ENCODE measurements at places on chromosomes 12 and 14.

GRCh38 chr14:71628433-71628832, 303.8 kb upstream of the RGS6 start:
- no peak for DNase-seq

- DNase-seq: no peak
Observed at GRCh38 chr12:43893670-43894069, 57.8 kb downstream of the TMEM117 start.

DNA sequence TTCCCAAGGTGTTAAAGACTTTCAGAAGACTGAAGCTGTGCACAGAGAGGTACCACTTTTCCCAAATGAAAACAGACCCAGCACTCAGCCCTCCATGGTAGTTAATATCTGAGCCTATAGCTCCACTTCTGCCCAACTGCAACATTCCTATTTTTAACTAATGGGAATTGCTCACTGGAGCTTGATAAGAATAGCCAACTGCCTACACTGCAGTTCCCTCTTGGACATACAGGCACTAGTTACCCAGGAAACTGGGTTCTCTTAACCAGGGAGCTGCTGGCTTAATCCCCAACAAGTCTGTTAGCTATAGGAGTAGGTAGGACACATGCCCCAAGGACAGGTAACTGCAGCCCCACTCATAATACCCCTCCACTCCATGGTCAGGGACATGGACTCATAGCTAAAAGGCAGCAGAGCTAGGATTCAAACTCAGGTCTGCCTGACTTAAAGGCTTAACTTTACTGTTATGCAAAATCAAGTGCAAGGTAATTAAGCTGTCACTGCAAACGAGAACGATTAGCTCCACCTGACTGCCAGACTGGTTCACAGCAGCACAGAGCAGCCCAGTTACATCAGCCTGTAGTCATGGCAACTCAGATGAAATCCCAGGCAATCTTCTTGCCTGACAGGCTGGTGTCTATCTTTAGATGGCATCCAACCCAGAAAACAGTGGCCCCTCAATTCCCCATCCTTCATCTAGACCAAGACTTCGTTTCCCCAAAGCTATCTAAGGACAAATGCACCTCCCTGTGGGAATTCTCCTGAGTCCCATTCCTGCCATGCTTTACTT, 77.1 kb upstream of the ACTN1 start:
- DNase-seq: peak; percentile 70

- no peak for DNase-seq
Observed at GRCh38 chr12:53807322-53807860, 55.6 kb upstream of the CISTR start.

GRCh38 chr12:40681148-40681547, 11.1 kb upstream of the CNTN1 start:
- DNase-seq: no peak

- no peak for DNase-seq
Observed at GRCh38 chr12:26229910-26230309, 34.5 kb downstream of the SSPN start.

DNA sequence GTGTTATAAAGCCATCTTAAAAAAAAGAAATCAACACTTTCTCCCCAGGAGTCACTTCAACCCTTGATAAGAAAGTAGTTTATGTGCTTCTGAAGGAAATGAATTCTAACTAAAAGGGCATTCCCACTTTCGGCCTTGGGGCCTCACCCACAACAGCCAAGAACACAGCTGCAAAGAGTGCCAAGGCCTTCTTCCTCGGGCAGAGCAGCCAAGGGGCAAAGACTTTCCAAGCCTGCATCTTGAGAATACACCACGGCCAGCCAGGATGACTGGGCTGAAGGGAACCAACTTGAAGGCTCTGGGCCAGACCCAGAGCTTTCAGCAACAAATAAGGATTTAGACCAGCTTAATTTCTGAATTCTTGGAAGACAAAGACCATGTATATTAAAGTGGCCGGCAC, 60.4 kb upstream of the FOXN3 start:
- no peak for DNase-seq

DNA sequence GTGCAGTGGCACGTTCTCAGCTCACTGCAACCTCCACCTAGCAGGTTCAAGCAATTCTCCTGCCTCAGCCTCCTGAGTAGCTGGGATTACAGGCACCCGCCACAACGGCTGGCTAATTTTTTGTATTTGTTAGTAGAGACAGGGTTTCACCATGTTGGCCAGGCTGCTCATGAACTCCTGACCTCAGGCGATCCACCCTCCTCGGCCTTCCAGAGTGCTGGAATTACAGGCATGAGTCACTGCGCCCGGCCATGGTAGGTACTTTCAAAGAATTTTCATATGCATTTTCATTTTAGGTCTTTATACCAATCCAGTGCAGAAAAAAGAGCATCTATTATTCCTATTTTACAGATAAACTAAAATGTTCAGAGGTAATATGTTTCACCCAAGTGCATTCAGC, 411.3 kb upstream of the USP15 start:
- no peak for DNase-seq

- DNase-seq: no peak
Observed at GRCh38 chr12:26939953-26940352, 1.7 kb downstream of the FGFR1OP2 start.

DNA sequence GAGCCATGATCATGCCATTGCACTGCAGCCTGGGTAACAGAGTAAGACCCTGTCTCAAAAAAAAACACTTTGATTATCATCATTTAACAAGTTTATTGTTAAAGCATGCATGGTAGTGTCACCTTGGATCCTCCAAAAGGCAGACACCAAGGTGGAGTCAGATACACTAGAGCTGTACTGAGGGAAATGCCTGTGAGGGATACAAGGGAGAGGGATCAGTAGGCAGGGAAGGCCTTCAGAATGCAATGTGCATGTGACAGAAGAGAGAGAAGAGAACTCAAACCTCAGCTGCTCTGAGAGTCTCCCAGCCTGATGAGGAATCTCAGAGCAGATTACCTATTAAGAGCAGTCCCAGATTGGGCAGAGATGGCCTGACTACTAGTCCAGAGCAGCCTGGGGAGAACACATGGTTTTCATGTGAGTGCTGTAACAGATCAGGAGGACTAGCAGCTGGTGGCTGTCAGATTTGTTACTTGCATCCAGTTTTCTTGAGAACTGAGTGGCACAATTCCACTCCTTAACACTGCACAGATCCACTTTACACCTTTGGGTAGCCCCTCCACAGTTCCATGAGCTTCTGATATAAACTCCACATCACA, 38.0 kb upstream of the A2ML1 start:
- DNase-seq: peak; percentile 26

DNA sequence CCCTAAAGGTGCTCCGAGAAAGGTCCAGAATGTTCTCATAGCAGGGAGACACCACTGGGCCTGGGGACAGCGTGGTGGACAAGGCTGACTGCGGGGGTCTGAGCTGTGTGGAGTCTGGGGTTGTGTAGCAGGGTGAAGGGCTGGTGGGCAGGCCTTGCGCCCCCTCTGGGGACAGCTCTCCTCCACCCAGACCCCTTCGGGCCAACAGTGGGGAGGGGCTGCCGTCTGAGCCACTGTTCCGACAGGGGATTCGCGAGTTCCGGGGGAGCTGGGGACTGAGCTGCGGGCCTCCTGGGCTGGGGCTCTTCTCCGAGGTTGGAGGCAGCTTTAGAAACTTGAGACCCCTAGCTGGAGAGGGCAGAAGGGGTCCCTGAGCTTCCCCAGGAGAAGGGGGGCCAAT, 32.1 kb downstream of the NCKAP5L start:
- DNase-seq: no peak

DNA sequence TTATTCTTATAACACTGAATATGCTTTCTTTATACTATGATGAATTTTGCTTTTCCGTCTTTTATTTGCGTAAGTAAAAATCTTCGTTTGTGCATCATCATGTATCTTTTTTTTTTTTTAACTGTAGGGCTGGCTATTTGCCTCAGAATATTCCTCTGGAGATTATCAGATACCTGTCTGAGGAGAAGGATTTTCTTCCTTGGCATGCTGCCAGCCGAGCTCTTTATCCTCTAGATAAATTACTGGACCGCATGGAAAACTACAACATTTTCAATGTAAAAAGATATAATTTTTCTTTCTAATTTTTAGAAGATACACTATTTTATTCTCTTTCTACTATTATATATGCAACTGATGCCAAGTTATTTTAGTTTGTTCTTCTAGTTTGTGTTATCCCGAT, 346.6 kb downstream of the TRHDE start:
- no peak for DNase-seq

- DNase-seq: no peak
Observed at GRCh38 chr12:115962216-115962615, 315.3 kb downstream of the MED13L start.

- no peak for DNase-seq
Observed at GRCh38 chr14:71749613-71750238, 182.5 kb upstream of the RGS6 start.

- no peak for DNase-seq
Observed at GRCh38 chr12:108798551-108799221, 58.7 kb downstream of the SSH1 start.

GRCh38 chr14:90613453-90613852, 202.8 kb downstream of the TTC7B start:
- no peak for DNase-seq

DNA sequence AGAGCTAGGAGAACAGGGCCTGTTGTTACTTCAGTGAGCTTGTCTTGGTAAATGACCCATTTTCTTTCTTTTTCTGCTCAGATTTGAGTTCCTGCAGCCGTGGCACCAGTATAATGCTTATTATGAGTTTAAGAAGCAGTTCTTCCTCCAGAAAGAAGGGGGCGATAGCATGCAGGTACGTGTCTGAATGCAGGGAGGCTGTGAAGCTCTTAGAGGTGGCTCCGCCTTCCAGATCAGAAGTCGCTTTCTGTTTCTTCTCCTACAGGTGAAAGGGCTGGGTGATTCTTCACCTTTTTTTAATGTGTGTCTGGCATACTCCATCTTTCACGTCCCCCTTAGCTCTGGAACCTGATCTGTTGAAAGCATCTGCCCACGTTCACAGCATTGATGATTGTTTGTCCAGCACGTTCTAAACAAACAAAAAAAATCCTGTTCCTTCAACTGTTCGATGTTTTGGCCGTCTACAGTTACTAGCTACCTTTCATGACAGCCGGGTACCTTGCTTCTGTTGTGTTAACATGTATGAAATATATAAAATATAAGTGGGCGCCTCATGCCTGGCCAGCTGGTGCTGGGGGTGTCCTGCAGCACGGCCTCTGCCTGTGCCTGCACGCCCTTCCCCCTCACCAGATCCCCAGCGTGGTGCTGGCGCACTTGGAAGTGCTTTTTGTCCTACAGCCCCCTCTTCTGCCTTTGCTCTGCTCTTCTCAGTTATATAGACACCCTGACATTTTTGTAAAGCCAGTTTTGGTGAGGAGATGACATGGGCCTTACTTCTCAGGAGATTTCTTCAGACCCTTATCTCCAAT, 44.6 kb downstream of the SFSWAP start:
- no peak for DNase-seq

DNA sequence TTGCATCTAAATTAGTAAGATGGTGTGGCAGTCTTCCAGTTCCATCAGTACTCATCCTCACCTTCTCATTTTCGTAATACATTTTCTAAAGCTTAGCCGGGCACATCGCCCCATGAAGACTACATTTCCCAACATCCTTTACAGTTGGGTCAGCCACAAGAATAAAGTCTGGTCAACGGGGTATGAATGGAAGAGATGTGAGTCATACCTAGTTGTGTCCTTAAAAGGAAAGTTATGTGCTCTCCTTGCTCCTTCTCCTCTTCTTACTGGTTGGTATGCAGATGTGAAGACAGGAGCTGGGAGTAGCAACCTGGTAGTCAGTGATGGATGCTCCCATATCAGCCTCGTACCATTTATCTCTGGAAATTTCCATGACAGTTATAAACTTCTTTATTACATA, 35.9 kb upstream of the EGLN3 start:
- DNase-seq: no peak

DNA sequence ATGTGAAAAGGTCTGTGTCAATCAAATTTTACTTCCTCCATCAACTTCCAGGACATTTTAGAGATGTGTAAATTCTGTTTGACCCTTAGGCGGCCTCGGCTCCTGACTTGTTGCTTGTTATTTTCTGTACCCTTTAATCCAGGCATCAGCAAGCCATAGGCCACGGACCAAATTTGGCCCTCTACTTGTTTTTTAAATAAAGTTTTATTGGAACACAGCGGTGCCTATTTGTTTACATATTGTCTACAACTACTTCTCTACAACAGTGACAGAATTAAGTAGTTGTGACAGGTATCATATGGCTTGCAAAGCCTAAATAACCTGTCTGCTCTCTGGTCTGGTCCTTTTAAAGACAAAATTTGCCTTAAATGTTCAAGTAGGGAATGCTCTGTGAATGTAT, 132.1 kb downstream of the AACS start:
- DNase-seq: no peak

DNA sequence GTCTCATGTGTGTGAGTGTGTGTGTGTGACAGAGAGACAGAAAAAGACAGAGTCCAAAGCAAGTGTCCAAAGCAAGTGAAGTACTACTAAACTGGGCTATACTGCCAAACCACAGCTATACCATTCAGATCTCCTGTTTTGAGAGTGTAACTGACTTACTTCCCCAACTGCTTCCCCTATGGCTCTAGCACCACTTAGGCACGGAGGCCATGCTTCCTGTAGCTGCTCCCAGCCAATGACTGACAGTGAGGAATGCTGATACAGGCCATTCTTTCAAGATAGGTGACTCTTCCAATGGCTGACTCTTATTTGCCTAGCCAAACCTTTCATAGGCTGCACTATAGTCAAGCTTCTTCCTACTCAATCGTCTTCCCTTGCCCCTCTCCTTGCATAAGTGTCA, 393.2 kb downstream of the BCAT1 start:
- DNase-seq: no peak

GRCh38 chr14:20470603-20470901, 1.3 kb downstream of the PNP start:
- DNase-seq: peak; percentile 38

GRCh38 chr12:31531893-31532292, 59.0 kb downstream of the DENND5B start:
- DNase-seq: no peak

Measured in NCI-H524 (cell line).